ENCODE measurements at places on chromosomes 1 and 21. TPM values are rescaled to one million over a fixed set of nuclear protein-coding genes. Genes with fewer than 3 reads are reported as not detected.

DNA sequence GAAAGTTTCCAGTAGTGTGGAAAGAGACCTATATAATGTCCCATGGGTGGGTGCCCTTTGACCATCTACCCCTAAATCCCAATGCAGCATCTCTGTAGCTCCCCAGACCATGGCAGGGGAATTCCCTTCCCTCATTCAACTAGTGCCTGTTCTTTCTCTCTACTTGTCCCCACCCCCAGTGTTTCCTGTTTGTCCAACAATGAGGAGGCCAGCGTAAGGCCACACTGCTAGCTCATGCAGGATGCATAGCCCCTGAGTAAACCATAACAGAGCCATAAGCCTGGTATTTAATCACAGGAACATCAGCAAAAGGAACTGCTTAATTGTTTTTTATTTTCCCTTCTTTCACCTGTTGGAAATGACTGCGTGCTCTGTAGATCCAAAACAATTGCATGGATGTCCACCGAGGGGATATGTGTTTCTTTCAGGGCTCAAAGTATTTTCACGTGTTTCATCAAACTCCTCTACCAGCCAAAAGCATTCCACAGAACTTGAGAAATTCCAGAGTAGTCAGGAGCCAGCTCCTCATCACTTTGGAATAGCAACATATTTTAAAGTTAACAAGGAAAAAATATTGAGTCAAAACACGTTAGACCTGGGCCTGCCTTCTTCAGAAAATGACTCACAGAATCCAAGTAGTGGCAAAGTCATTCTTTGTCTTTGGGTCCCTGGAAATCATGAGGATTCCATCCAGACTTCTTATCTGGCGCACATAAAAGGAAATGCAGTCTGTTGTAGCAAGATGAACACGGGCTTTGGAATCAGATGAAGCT is 162.5 kb upstream of the SGIP1 start:
- no peak for DNase-seq

DNA sequence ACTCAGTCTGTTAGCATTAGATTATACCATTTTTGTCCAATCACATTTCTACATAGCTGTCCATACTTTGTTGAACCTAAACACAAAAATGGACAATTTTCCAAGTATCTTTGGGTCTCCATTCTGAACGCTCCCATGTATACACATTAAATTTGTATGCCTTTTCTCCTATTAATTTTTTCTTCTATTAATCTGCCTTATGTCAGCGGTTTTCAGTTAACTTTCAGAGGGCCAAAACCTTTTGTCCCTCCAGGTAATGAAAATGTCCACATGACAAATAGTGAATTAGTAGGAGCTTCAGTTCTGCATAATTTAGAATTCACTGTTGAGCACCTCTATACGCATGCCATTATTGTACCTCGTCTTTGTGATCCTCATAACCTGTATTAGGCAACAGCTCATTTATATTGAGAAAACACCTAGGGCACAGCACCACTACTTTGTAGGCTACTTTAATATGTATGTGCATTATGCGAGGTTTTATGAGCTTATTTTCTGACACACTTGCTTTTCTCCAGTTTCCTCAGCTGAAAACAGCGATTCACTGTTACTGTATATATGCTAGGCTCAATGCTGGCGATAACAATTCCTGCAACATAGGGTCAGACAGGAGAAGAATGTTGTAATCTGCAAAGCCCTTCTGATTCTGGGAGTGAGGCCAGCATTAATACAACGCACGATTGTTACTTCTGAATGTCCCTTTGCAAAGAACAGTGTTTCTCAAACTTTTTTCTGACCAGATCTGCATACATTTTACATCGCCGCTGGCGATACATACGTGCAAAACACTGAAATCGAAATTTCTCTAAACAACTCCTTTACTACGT is 1.1 kb upstream of the ABCD3 start:
- no peak for DNase-seq

DNA sequence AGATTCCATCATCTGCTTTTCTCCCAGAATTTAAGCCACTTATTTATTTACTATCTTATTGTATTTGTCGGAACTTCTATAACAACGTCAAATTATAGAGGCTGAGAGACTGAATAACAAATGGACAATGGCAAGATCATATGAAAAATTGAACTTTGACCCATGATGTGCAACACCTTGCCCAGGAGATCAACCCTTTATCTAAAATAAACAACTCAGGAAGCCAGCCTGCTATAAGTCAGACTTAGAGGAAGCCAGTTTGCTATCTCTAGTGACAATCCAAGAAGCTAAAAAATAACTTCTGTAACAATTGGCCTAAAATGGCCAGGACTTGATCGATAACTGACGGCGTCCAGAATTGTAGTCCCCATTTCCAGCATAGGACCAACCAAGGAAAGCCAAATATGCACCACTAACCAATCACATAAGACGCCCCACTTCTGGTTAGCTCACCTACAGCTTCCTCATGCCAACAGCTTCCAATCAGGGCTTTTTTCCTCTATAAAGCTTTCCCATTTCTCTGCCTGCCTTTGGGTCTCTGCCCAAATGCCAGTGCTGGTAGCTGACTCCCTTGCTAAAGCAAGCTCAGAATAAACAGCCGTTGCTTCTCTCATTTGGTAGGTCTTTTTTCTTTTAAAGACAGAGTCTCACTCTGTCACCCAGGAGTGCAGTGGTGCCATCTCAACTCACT is 28.5 kb downstream of the ANP32E start:
- DNase-seq = no peak

DNA sequence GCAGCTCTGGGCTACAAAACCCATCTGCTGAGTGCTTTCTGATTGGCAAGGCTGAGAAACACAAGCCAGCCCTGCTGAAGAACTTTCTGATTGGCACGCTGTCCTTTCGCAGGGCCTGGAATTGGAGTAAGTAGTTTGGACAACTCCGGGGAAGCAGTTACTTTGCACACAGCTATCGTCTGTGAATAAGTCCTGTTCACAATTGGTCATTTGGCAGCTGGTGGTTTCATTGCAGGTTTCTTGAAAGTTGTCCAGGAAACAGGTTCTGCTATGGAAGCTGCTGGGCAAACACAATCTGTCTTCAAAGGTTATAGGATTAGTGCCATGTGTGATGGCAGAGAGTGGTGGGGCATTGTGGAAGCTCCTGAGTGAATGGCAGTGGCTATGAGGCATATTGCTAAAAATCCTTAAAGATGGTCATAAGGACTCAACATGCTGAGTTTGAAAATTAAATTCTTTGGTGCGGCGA is at the start of gene KRTAP27-1:
Gene KRTAP27-1 (minus strand): TSS at position 419 of the 469 bp plus-strand sequence. CDS start 26 bp downstream, at position 393.
- no peak for DNase-seq

DNA sequence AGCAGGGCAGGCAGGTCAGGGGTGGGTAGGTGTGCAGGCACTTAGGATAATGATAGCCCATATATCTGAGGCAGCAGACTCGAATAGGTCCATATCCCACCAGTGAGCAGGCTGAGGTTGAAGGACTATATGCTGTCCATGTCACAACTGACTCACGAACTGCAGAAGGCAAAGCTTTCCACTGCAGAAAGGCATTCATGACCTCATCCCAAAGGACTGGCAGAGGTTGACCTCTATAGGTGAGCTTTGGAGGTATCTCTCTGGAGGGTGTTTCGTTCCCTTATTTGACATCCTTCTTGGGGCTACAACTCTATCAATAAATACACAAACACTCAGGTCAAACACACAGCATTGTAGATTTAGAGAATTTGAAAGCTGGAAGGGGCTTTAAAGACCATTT is 42.8 kb upstream of the MARK1 start:
- no peak for DNase-seq

DNA sequence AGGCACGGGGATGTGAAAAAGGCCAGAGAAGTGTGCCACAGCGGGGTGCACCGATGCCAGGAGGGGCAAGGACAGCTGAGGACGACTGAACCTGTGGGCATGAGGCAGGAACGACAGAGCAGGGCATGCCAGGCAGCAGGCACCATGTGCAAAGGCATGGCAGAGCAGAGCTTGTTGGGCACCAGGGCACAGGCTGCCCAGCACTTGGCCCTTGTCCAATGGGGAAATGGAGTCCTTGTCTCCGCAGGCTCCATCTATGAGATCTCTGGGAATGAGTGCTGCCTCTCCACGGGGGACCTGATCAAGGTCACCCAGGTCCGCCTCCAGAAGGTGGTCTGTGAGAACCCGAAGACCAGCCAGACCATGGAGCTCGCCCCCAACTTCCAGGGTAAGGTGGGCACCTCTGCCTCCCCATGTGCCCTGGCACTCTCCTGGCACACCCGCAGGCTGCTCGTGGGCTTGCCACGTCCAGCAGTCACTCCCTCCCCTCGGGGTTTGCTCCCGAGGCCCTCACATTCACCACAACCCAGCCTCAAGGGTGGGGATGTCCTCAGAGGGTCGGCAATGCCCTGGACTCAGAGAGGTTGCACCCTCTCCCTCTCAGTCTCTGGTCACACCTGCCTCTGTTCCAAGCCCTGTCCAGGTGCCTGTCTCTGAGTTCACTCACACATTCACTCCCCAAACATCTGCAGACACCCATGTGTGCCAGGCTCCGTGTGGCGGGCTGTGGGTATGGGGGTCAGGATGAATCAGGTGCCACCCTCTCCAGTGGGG is 4.2 kb downstream of the THEMIS2 start:
- no peak for DNase-seq

DNA sequence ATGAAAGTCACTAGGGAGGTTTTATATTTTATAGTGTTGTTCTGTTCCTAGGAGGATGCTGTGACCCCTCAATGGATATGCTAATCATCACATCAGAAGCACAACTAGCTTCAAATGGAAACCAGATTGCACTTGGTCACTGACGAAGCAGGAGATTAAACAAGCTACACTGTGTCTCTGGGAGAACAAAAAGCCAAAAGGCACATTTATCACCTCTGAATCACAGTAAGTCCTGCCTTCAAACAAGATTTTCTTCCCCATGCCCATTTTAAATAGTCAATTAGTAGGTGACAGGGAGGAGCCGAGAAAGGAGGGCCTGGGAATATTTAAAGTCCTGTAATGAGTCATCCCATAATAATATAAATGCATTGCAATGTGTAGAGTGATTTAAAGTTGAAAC is 38.1 kb downstream of the RGS2 start:
- no peak for DNase-seq

GRCh38 chr1:6129313-6129712 is 50.8 kb downstream of the CHD5 start:
- no peak for DNase-seq

DNA sequence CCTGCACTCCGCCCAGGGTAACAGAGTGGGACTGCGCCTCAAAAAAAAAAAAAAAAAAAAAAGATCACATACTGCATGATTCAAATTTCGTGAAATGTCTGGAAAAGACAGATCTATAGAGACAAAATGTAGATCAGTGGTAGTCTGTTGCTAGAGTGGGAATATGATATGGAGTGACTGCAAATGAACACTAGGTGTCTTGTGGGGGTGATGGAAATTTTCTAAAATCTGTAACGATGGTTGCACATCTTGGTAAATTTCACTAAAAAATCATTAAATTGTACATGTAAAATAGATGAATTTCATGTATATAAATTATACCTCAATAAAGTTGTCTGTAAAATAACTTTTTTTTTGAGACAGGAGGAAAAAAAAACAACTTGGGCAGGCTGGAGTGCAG is 5.5 kb downstream of the AIDA start:
- DNase-seq = no peak

GRCh38 chr1:107010582-107010981 is 45.9 kb upstream of the PRMT6 start:
- DNase-seq = no peak

DNA sequence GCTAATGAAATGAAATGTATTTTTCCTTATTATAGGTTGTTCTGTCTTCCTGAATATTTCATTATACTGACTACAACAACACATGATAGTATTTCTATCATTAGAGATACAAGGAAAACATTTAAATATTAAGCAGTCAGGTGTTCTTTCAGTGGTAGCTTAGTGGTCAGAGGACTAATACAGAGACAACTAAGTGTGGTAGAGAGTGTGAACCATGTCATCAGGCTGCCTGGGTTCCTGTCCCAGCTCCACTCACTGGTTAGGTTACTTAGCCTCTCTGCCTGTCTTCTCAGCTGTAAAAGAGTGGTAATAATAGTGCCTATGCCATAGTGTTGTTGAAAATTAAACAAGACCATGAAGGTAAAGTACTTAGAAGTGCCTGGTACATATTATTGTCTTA is 3.9 kb downstream of the UAP1 start:
- no peak for DNase-seq

OR2AK2 gene
- total RNA-seq = not detected

EPHA2 gene
- not detected for total RNA-seq

NOC2L gene
- 72.7 TPM for total RNA-seq

HSPB7 gene
- not detected for total RNA-seq

NGF gene
- total RNA-seq = not detected

PATJ gene
- 25.3 TPM for total RNA-seq
